ENCODE measurements at places on chromosomes 12 and 14. TPM values are rescaled to one million over a fixed set of nuclear protein-coding genes. Genes with fewer than 3 reads are reported as not detected.
A peak's percentile ranks its signal among the peaks of the same experiment; 100 is the strongest.

DNA sequence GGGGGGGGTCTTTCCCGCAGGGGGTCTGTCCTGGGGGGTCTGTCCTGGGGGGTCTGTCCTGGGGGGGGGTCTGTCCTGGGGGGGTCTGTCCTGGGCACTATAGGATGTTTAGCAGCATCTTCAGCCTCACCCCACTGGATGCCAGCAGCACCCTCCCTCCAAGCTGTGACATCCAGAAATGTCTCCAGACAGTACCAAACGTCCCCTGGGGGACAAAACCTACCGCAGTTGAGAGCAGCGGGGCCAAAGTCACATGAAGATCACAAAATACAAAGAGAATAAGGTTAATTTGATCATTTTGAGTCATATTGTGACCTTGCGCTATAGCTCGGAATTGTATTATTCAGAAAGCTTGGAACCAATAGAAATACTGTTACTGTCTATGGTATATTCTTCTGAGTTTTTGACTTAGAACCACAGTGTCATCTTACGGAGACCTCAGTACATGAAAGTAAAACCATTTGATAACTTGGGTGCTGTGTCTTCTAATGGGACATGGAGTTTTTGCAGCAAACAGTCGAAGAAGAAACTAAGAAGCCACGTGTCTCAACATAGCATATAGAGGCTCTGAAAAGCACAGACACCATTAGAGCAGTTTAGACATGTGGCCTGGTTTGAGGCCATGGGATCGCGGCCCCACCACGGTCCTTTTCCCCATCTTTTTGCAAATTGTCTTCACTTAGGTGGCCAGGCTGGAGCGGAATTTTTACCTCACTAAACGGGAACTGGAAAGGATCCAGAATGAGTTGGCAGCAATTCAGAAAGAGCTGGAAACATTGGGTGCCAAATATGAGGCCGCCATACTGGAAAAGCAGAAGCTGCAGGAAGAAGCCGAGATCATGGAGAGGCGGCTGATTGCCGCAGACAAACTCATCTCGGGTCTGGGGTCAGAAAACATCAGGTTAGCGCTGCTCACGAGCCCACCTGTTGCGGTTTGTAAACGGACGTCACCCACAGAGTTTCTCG is 59.9 kb downstream of the CCDC92 start:
- H3K27me3 ChIP-seq: no peaks in the 10 kb centered on the region
- H3K4me3 ChIP-seq: no peak overlapping the region
- no peaks in the 10 kb centered on the region for H3K36me3 ChIP-seq
- no peak overlapping the region for H3K27ac ChIP-seq
- no peak for DNase-seq
- peaks cover 17% of the 10 kb centered on the region for H3K4me1 ChIP-seq

Gene CMA1
- total RNA-seq: not detected

Gene KCNMB4
- 0.94 TPM for total RNA-seq

DNA sequence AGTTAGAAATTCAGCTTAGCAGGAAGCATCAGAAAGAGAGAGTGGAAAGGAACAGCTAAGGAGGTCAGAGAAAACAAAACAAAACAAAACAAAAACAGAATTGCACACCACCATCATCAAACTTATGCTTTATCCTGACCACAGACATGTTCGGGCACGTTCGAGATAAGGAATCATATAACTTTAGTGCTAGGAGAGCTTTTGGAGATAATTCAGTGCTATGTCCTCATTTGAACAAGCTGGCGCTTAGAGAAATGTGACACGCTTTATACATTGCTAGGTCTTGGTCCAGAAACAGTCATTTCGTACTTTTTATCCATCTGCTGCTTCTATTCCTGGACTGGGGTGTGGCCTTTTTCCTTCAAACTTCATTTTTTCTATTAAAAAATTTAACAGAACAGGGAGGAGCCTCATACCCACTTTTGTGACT is 213.1 kb downstream of the PTPRO start:
- no peaks in the 10 kb centered on the region for H3K36me3 ChIP-seq
- H3K4me1 ChIP-seq: peaks cover 8% of the 10 kb centered on the region
- no peaks in the 10 kb centered on the region for H3K27me3 ChIP-seq
- no peak for DNase-seq
- no peak overlapping the region for H3K27ac ChIP-seq
- H3K4me3 ChIP-seq: no peak overlapping the region

Gene GLIPR1L2
- total RNA-seq: 0.50 TPM

DNA sequence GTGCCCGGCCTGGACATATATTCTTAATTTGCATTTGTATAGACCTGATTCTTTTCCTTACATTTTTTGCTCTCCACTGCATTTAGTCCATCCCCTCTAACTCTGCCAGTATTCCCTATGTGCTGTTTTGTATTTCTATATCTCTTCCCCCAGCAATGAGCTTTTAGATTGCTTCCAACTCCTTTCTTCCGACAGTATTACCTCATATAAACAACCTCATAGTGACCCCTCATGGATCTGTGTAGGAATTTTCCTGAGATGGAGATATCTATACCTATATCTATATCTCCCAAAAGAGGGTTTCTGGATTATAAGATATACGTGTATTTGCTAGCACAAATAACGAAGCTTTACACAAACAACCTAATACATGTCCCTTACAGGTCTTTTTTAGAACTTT is 161.9 kb downstream of the CRADD start:
- H3K4me1 ChIP-seq: no peaks in the 10 kb centered on the region
- H3K27me3 ChIP-seq: no peaks in the 10 kb centered on the region
- no peak for DNase-seq
- no peak overlapping the region for H3K4me3 ChIP-seq
- no peak overlapping the region for H3K27ac ChIP-seq

DNA sequence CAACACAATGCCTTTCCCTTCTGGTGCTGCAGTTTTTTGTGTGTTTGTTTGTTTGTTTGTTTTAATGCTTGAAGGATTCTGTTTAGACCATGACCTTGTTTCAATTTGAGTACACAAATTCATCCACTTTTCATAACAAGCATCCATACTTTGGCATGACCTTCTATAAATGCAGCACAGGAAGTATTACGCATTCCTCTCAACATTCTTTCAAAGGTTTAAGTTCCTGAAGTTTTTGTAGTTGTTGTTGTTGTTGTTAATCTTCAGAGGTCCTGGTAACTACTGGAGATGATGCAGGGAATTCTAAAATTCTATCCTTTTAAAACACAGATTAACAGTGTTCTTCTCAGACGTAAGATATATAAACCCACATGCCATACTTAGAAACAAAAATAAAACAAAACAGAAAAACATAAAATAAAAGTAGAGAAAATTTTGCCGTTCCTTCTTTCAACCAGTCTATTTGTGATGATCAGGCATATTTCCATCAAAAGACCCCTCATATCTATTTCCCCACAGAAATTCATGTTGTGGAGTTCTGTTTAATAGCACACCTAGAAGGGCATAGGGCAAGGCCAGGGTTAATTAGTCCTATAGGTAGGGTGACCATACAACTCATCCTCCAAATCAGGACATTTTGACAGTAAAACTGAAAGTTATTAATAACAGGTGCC is 529.9 kb downstream of the NOVA1 start:
- H3K4me1 ChIP-seq: no peaks in the 10 kb centered on the region
- no peak overlapping the region for H3K27ac ChIP-seq
- no peak overlapping the region for H3K4me3 ChIP-seq
- H3K36me3 ChIP-seq: no peaks in the 10 kb centered on the region

DNA sequence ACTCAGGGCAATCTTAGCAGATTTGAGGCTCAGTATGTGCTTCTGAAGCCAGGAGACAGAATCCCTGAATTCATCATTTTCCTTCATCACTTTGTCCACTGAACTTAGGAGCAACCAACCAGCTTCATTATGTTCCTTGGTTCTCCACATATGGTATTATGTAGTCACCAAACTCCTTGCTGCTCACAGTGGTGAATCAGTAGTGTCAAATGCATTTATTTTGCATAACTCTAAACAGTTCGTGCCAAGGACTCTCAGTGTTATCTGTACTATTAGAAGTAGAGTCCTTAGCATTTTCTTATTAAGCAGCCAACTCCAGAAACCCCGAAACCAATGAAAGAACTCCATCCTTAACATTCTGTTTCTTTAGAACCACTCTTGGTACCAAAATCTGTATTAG is 466.9 kb upstream of the RGS6 start:
- peaks cover 25% of the 10 kb centered on the region for H3K36me3 ChIP-seq
- no peaks in the 10 kb centered on the region for H3K27me3 ChIP-seq
- peaks cover 8% of the 10 kb centered on the region for H3K4me1 ChIP-seq

- DNase-seq: no peak
- H3K4me1 ChIP-seq: no peaks in the 10 kb centered on the region
- no peak overlapping the region for H3K4me3 ChIP-seq
- peaks cover 15% of the 10 kb centered on the region for H3K27me3 ChIP-seq
- no peaks in the 10 kb centered on the region for H3K36me3 ChIP-seq
- no peak overlapping the region for H3K27ac ChIP-seq
Measured at GRCh38 chr14:25090256-25090655, 40.3 kb upstream of the STXBP6 start.

DNA sequence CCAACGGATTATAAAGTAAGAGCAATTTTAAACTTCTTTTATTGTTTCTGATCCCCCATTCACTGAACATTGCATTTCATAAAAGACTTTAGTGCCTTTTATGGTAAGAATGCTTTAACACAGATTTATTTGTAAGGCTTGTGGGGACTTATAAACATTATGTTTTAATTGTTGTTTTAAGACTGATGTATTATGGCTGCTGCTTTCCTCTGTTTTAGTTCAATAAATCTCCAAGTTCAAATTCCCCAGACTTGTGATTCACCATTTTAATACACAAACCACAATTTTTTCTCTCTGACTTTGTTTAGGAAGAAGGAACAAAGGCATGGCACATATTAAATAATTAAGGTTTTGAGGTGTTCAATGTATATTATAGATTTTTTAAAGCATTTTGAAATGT is 753.3 kb downstream of the SLC6A15 start:
- no peaks in the 10 kb centered on the region for H3K27me3 ChIP-seq
- no peaks in the 10 kb centered on the region for H3K4me1 ChIP-seq
- no peak overlapping the region for H3K27ac ChIP-seq
- DNase-seq: no peak
- no peak overlapping the region for H3K4me3 ChIP-seq

- peaks cover 24% of the 10 kb centered on the region for H3K4me1 ChIP-seq
- DNase-seq: no peak
Measured at GRCh38 chr12:1920436-1920835, 2.0 kb upstream of the CACNA2D4 start.

Gene RSRC2
- total RNA-seq: 105 TPM

DNA sequence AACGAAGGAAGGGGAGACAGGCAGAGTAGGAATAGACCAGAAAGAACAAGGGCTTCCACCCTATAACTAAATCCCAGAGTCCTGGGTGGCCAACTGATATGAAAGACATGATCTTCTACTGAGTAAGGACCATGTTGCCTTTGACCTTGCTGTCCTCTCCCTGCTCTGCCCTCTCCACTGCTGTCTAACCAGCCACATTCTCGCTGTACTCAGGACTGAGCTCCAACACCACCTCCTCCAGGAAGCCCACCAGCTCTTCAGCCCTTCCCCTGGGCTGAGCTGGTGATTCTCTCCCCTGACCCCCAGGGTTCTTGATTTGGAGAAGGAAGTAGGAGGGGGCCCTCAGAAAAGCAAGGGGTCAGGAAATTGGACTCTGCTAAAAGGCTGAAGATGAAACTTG is 159.2 kb downstream of the DICER1 start:
- no peak overlapping the region for H3K27ac ChIP-seq
- no peak overlapping the region for H3K4me3 ChIP-seq
- H3K27me3 ChIP-seq: peaks cover 17% of the 10 kb centered on the region
- H3K4me1 ChIP-seq: no peaks in the 10 kb centered on the region
- DNase-seq: no peak

DNA sequence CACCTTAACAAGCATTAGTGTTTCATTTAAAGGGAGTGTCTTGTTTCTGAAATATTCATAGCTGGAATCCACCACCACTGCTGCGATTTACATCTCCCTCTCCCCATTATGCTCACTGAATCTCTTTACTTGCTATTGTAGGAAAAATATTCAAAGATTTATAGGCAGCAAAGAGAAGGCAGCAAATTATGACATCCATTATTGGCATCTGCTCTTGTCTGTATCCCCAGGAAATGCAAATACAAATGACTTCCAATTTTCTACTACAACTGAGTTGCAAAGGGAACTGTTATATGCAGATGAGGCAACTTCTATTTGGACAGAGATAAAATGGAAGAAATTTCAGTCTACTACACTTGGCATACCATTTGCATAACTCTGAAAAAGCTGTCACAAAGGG is 88.4 kb upstream of the PRKD1 start:
- no peak overlapping the region for H3K27ac ChIP-seq
- H3K36me3 ChIP-seq: no peaks in the 10 kb centered on the region
- no peaks in the 10 kb centered on the region for H3K4me1 ChIP-seq
- no peak for DNase-seq

Gene INHBC
- total RNA-seq: not detected

GRCh38 chr12:6218347-6218925 is 18.2 kb downstream of the CD9 start:
- no peaks in the 10 kb centered on the region for H3K27me3 ChIP-seq
- H3K36me3 ChIP-seq: no peaks in the 10 kb centered on the region
- DNase-seq: no peak
- peak overlapping the region; percentile 4 for H3K27ac ChIP-seq
- H3K4me1 ChIP-seq: peaks cover 21% of the 10 kb centered on the region
- H3K4me3 ChIP-seq: no peak overlapping the region

Gene ANO4
- not detected for total RNA-seq

- H3K27me3 ChIP-seq: no peaks in the 10 kb centered on the region
- no peak overlapping the region for H3K27ac ChIP-seq
- H3K4me3 ChIP-seq: no peak overlapping the region
Measured at GRCh38 chr14:68577802-68578541, 214.9 kb downstream of the ZFP36L1 start.

DNA sequence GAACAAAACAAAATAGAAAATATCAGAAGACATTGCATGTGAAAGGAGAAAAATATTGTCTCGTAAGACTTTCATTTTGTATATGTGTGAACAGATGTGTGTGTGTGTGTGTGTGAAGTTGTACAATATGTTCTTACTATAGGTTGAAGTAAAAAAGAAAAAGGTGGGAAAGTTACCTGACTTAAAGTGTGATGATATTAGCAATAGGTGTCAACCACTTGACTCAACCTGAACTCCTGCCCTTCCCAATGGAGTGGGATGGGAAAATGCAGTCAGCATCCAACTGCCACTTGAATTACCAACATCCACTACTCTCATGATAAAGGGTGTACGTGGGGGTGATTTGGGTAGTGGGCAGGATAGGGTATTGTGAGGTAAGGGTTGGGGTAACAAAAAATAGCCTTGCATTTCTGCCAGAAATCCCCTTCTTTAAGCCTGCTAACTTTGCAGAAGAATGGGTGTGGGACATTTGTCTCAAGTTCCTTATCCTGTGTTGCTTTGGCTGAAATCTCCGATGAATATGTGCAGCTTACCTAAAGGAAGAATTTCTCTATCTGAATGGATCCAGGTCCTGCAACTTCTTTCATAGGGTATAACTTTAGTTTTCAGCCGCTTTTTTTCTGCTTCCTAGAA is 181.6 kb downstream of the CHST11 start:
- no peak for DNase-seq
- H3K27me3 ChIP-seq: no peaks in the 10 kb centered on the region
- no peak overlapping the region for H3K4me3 ChIP-seq
- peaks cover 11% of the 10 kb centered on the region for H3K36me3 ChIP-seq
- H3K27ac ChIP-seq: no peak overlapping the region
- H3K4me1 ChIP-seq: peaks cover 32% of the 10 kb centered on the region

DNA sequence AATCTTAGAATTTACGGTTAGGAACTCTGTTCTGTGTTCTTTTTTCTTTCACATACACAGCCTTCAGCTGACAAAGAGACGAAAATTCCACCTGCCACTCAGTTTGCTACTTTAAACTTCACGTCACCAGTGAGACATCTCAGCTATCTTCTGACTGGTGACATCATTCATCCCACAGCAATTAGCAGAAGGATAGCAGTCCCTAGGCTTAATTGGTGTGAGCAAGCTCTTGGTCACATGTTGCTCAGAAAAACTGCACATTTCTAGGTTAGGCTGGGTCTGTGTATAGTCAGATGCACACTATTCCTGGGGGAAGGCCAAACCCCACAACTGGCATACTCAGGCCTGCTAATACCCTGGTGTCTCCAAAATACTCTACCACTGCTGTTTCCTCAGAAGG is 23.9 kb downstream of the SLC7A7 start:
- peaks cover 5% of the 10 kb centered on the region for H3K27me3 ChIP-seq
- H3K27ac ChIP-seq: no peak overlapping the region

Data from activated CD4-positive, alpha-beta T cell treated with anti-CD3 and anti-CD28 coated beads for 36 hours (primary cell).